ENCODE measurements at places on chromosomes 12 and 14.
A peak's percentile ranks its signal among the peaks of the same experiment; 100 is the strongest.

GRCh38 chr12:57756406-57757341 lies 1.8 kb downstream of the MARCHF9 start:
- no peak for DNase-seq

DNA sequence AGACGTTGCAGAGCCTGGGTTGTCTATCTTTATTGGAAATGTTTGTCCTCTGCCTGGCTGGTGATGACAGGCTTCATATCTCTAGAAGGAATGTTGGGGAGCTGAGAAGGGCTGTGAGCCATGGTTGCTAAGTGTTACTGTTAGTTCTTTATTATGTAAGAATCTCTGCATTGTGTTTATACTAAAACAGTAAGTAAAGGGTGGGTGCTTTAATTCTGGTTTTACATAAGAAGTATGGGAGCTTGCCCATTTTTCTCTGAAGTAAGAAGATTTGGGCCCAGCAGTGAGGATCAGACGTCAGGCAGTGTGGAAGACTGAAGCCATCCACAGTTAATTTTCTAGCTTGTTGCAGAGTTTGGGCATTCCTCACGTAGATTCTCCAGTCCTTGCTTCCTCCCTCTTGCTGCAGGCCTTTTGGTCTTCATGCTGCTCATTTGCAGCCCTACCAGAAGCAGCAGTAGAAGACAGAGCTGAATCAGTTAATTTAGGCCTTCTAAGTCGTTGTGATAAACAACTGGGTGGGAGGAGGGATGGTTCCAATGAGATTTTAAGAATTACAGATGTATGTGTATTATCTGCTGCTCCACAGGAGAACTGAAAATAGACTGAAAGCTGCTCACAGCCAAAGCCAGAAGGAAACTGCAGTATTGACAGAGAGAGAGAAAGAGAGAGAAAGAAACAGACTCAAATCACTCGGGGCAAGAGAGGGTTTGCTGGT lies 21.4 kb downstream of the WNT5B start:
- DNase-seq = peak; percentile 44

GRCh38 chr14:68139431-68140075 lies 320.0 kb downstream of the RAD51B start:
- no peak for DNase-seq

DNA sequence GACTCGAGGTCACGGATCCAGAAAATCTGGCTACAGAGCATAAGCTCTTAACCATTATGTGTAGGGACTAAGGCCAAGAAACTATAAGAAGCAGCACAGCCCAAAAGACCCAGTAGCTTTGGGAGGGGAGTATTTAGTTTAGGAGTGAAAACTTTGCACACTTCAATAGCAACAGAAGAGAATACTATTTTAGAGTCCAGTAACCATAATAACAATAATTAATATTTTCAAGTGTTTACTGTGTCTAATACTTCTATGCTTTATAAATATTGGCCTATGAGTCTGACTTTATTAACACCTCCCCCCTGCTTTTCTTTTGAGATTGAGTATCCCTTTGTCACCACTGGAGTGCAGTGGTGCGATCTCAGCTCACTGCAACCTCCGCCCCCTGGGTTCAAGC lies 82.8 kb downstream of the SUDS3 start:
- DNase-seq = no peak

DNA sequence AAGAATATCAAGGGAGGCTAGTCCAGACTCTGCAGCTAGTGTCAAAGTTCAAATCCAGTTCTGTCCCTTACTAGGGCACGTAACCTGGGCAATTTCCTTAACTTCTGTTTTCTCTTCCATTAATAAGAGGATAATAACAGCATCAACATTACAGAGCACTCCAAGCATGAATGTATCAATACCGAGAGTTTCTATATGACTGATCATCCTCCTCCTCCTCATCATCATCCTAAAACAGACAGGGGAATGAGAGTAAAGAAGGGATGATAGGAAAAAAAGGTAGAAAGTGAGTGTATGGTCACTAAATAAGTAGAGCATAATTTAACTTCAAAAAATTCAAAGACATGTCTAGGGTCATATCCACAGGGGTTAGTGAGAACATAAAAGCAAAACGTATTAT lies 171.4 kb downstream of the NDUFA12 start:
- DNase-seq = no peak

GRCh38 chr14:86221000-86221399 lies 691.1 kb downstream of the FLRT2 start:
- DNase-seq = no peak

GRCh38 chr12:65208964-65209654 lies 39.7 kb downstream of the LEMD3 start:
- DNase-seq = no peak

Data from GM03348 (cell line).